Glomerular endothelial cell (primary cell): ENCODE measurements at places on chromosomes 3 and 15. TPM values are rescaled to one million over a fixed set of nuclear protein-coding genes. Genes with fewer than 3 reads are reported as not detected.

DNA sequence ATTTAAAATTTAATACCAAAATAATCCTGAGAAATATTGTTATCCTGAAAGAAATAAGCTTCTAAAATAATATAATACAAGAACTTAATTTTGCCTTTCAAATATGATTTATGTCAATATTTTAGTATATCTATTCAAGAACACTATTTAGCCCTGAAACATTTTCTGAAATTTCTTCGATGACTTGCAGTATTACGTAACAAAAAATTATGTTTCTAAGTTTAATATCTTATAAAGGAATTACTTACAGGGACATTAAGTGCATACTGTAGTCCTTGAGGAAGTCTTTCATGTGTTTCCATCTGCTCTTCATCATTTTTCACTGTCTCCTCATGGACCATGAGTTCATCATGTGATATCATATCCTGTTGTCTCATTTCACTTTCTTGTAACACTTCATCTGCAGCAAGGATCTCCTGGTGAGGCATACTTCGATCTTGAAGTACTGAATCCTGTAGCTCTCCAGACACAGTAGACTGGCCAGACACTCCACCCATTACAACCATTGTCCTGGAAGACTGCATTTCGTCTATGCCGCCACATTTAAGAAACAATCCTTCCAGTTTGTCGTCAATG is 62.0 kb downstream of the ZNF148 start:
- no peak for DNase-seq

FGF12 gene
- total RNA-seq = 2.1 and 6.4 TPM in 2 replicates

HCLS1 gene
- 69.1 and 77.3 TPM in 2 replicates for total RNA-seq

DNA sequence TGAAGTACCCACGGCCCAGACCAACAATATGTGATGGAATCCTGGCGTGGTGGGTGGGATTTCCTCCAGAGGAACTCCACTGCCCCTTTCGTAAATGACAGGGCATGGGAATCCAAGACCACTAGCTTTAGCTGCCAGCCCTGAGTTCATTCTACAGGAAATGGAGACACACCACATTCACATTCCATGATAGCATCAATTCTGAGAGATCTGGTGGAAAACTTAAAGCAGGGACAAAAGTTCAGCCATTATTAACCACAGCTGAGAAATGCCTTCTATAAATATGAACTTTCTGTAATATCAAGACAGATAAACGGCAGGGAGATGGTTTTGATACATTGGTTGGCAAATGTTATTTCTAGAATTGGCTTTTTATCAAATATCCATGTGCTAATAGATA is 98.2 kb downstream of the FBN1 start:
- no peak for DNase-seq

- DNase-seq = no peak
Measured at GRCh38 chr15:101600035-101600434, 52.1 kb downstream of the TM2D3 start.
